ENCODE measurements at places on chromosomes 6 and 20.

DNA sequence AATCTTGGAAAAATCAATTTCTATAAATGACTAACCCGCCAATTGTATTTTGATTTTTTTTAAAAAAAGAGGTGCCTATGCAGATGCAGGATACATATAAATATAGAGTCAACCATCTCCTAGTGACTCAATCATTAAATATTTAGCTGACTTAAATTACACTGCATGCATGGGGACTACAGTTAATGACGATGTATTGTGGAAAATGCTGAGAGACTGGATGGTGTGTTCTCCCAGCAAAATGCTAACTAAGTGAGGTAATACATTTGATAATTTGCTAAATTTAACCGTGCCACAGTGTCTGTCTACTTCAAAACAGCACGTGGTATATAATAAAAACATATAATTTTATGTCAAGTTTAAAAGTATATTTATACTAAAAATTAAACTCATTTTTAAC, 341.6 kb downstream of the PRKN start:
- no peak for DNase-seq

GRCh38 chr6:25057111-25057905, 121.5 kb upstream of the RIPOR2 start:
- DNase-seq = no peak

GRCh38 chr6:125516644-125517043, 214.9 kb upstream of the HDDC2 start:
- DNase-seq = no peak

- no peak for DNase-seq
These were observed 11.1 kb upstream of the NTSR1 start for GRCh38 chr20:62697468-62697912.

DNA sequence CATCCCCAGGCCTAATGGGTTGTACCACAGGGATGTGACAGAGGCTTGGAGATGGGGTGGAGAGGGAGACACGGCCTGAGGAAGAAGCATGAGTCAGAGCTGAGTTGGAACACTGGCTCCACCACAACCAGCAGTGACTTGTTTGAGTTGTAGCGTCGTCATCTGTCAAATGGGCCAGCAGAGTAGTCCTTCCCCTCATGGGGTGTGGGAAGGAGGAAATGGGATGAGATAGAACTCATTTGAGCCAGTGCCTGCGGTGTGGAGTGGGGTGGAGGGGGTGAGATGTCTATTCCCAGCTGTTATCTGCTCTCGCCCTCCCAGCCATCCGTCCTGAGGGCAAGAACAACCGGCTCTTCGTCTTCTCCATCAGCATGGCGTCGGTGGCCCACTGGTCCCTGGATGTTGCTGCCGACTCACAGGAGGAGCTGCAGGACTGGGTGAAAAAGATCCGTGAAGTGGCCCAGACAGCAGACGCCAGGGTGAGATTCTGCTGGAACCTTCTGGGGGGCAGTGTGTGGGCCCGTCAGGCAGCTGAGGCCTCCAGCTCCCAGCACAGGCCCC, 32.5 kb downstream of the PLCG1 start:
- no peak for DNase-seq

- DNase-seq = no peak
These were observed 134.6 kb downstream of the SOBP start for GRCh38 chr6:107624541-107624940.

- DNase-seq = no peak
These were observed 44.0 kb downstream of the GABRR2 start for GRCh38 chr6:89270951-89271721.

- no peak for DNase-seq
These were observed 16.7 kb downstream of the BMP7 start for GRCh38 chr20:57249772-57250171.

DNA sequence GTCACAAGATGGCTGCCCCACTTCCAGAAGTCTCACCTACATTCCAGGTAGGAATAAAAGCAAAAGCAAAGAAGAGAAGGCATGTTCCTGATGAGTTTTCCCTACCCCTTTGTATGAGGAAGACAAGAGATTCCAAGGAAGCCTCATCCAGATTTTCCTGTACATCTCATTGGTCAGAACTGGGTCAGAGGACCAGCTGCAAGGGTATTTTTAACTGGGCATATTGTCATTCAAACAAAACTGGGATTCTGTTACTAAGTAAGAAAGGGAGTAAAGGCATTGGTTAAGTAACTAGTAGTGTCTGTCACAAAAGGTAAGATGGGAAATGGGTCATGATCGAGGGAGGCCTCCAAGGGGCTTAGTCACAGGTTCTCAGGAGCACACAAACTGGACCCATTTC, 28.2 kb upstream of the RIMS4 start:
- no peak for DNase-seq

- DNase-seq = no peak
These were observed 263.8 kb downstream of the ALDH8A1 start for GRCh38 chr6:134686071-134686470.

- DNase-seq = no peak
These were observed 22.7 kb upstream of the MYB start for GRCh38 chr6:135158397-135158796.

- DNase-seq = no peak
These were observed 15.3 kb upstream of the TCF15 start for GRCh38 chr20:625360-625932.

GRCh38 chr20:17810847-17811627, 111.3 kb downstream of the BANF2 start:
- no peak for DNase-seq

GRCh38 chr6:99614430-99615186, 8.0 kb downstream of the PRDM13 start:
- DNase-seq = no peak

GRCh38 chr6:44512868-44513741, 125.6 kb downstream of the CDC5L start:
- DNase-seq = no peak

DNA sequence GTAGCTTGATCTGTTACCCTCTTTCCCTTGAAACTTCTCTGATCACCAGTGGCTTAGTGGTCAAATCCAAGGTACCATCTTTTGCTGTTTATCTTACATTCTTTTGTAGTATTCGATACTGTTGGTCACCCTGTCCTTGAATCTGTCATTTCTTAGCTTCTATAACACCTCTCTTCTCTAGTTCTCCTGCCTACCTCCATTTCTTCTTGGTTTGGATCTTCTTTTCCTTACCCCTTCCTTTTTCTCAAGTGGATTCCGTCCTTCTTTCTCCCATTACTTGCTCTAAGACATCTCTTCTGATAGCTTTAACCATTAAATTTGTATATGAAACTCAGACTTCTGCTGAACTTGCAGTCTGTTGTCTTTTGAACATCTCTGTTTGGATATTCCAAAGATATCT, 39.9 kb downstream of the QKI start:
- DNase-seq = no peak

GRCh38 chr6:163729127-163729872, 314.8 kb downstream of the QKI start:
- DNase-seq = no peak

DNA sequence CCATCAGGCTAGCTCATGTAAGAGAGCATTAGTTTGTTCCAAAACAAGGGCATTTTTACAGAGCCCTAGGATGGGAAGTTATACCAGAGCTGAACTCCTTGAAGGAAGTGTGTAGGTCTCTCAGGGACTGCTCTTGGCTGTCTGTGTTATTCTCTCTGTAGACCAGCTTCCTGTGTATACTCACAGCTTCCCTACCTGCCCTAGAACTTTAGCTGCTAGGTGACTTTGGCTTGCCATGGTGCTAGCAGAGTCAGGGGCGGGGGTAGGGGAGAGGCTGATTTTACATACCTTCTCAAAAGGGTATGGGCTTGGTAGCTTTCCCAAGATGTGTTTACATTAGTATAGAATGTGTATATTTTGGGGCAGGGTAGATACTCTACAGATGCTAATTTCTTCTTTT, 17.4 kb downstream of the MAPRE1 start:
- no peak for DNase-seq

GRCh38 chr6:104541411-104541810, 318.3 kb downstream of the HACE1 start:
- DNase-seq = no peak

- DNase-seq = no peak
These were observed 848.1 kb upstream of the EYS start for GRCh38 chr6:66555082-66555481.

Measured in stimulated activated CD4-positive, alpha-beta T cell treated with anti-CD3 and anti-CD28 coated beads, Interleukin-1b, Interleukin-23, amount 100 ng/mL, for 4 hours (primary cell).